ENCODE measurements at places on chromosomes 1 and 21.

- DNase-seq, result peak; percentile 93
These were observed 29.9 kb upstream of the CTBS start for GRCh38 chr1:84603941-84604830.

DNA sequence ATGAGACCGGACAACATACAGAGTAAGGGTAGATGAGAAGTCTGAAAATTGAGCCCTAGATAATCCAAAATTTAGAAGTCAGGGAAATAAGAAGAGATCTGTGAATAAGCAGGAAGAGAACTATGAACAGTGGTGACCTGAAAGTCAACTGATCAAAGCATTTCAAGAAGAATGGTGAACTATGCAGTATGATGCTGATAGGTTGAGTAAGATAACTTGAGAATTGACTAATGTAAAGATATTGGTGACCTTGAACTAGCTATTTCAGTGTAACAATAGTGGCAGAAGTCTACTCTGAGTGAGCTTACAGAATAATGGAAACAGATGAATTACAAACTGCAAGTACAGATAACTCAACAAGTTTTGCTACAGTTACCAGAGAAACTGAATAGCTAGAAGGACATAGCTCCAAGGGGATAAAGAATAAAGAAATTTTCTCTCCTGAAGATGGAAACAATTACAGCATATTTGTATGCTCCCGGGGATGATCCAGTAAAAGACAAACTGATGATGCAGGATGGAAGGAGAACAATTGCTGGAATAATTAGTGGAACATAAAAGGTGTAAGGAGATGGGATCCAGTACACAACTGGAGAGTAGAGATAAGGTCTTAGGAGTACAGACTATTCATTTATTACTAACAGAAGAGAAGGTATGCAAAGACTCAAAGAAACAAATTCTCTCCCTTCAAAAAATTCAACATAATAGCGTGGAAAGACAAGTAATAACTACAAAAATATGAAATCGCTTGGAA, 10.9 kb downstream of the NRDC start:
- no peak for DNase-seq

GRCh38 chr1:153790313-153790965, 15.2 kb downstream of the SLC27A3 start:
- DNase-seq, result peak; percentile 70

- no peak for DNase-seq
These were observed 260.8 kb upstream of the RRP15 start for GRCh38 chr1:218024211-218024720.

- no peak for DNase-seq
These were observed 112.9 kb upstream of the RAB3GAP2 start for GRCh38 chr1:220385158-220385557.

DNA sequence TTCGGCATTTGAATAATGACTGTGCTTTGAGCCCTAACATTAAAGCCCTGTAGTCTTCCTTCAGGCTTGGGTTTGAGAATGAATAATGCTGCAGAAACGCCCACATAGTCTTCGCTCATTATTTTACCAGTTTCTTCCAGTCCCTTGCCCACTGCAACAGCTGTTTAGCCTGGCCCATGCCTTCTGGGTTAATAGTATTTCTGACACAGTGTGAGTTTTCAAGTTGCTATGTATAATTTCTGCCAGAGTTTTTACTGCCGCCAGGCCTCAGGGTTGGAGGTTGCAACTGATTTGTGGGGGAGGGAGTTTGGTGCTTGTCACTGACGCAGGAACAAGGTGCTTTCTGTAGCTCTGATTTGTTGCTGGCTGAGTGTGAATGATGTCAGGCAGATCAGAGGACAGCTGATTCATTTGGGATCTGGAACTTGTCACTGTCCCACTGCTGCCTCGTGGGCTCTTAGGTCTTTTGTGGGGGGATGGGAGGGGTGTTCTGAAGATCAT, 109.8 kb downstream of the MAST2 start:
- peak; percentile 94 for DNase-seq

GRCh38 chr1:20727746-20728316, 4.7 kb downstream of the SH2D5 start:
- no peak for DNase-seq

DNA sequence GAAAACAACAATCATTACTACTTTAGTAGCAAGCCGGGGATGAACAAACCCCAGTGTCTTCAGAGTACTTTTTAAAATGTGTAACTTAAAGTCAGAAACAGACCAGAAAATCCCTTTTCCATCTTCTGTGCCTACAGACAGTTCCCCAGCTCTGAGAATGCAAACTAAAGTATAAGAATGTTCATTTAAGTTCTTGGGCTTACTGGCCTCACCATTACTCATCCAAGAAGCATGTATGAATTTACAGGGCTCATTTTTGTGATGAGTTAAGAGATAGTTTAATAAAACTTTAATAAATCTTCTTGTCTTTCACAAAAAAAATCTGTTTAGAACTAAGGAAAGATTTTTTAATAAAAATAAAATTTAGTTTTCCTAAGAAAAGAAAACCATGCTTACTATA, 4.6 kb downstream of the LPGAT1 start:
- DNase-seq, result peak; percentile 71

GRCh38 chr1:230145505-230145899, 78.5 kb downstream of the GALNT2 start:
- no peak for DNase-seq

GRCh38 chr1:156471496-156472490, 28.8 kb downstream of the MEF2D start:
- DNase-seq, result no peak

GRCh38 chr1:22406722-22407495, 44.7 kb upstream of the ZBTB40 start:
- DNase-seq, result no peak

GRCh38 chr1:175390522-175391254, 198.1 kb upstream of the KIAA0040 start:
- no peak for DNase-seq

DNA sequence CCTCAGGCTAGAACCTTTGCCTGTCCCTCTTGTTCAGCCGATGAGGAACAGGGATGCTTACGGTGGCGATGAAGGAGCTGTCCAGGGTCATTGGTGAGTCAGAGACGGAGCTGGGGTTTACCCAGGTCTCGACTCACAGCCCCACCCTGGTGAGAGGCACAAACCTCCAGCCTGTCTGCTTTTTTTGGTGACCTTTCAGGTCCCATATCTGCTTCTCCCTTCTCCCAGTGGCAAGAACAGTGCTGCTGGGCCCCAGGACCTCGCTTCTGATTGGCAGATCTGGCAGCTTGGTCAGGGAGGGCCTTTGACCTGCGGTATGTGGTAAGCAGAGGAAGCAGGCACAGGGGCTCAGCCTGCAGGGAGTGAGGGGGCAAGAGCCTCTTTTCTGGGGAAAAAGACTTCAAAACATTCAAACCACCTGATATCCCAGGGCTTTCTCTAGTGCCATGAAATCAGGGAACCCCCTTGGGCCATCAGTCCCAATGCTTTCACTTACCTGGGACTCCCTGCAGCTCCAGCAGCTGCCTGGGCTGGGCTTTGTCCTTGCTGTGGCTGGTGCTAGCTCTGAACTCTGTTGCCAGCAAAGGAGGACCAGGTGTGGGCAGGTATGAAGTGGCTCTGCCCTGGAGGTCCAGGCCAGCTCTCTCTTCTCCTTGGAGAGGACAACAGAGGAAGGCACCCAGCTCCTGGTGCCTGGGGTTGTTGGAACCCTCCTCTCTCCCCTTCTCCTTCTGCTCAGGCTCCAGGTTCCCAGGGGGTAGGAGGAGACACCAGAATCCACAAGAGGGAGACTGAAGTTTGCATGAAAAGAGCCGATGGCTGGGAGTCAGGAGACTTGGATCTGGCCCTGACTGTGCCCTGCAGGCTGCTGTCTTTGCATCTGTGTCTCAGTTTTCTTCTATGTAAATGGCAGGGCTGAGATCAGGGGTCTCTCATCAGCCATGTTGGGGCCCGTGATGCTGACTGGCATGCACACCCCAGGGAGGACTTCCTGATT, 41.4 kb downstream of the TRIM62 start:
- DNase-seq, result peak; percentile 49

DNA sequence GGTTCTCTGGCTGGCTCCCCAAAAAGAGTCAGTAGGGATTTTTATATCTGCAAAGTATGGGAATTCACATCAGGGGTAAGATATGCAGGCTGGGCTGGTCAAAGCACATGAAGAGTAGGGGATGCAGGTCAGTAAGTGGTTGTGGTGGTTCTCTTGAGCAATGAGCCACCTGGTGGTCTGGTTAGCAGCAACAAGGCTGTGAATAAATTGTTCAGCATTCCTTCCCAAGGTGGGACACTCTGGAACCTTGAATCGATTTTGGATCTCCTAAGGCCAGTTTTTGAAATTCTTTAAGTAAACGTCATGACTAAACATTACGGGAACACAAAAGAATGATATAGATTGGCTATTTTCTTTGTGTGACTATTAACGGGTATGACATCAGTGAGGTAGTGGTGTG, 563.0 kb upstream of the NEGR1 start:
- no peak for DNase-seq

GRCh38 chr21:15152591-15152990, 87.8 kb upstream of the NRIP1 start:
- no peak for DNase-seq

GRCh38 chr1:190615818-190616217, 138.2 kb upstream of the BRINP3 start:
- DNase-seq, result no peak

- peak; percentile 47 for DNase-seq
These were observed 767.3 kb upstream of the ADAMTS5 start for GRCh38 chr21:27734146-27734545.

DNA sequence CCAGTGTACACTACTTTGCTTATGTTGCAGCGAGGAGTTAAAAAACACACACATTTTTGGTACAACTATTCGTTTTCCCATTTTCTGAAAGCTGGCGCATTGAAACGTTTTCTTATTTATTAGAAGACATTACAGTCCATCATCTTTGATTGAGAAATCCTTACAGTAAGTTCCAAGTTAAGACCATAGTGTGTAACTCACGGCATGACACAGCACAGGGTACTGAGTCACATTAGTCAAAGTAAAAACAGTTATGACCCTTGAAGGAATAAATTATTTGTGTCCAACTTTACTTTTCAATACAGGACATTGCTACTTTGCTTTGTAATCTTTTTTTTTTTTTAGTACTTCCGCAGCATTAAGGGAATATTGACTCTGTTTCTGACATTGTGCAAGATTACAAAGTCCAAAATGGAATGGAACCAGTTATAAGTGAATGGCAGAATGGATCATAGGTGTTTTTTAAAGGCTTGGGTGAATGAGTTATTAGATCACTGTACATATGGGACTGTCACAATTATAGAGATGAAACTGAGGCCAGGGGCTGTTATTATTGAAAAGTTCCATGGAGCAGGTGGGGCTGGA, 11.7 kb downstream of the PTGFRN start:
- DNase-seq, result no peak

All from foreskin fibroblast (primary cell).